ENCODE measurements at places on chromosomes 7 and 10. TPM values are rescaled to one million over a fixed set of nuclear protein-coding genes. Genes with fewer than 3 reads are reported as not detected.
A peak's percentile ranks its signal among the peaks of the same experiment; 100 is the strongest.

Gene UROS
- 18.6 TPM for total RNA-seq

- H3K4me3 ChIP-seq = no peak overlapping the region
- H3K27ac ChIP-seq = no peak overlapping the region
- no peaks in the 10 kb centered on the region for H3K27me3 ChIP-seq
- H3K4me1 ChIP-seq = peaks cover 32% of the 10 kb centered on the region
- no peaks in the 10 kb centered on the region for H3K36me3 ChIP-seq
These were observed 28.3 kb downstream of the CDK13 start for GRCh38 chr7:39978230-39978934.

Gene CTTNBP2
- not detected for total RNA-seq

- peaks cover 25% of the 10 kb centered on the region for H3K27me3 ChIP-seq
- DNase-seq = no peak
- H3K27ac ChIP-seq = no peak overlapping the region
- H3K4me3 ChIP-seq = no peak overlapping the region
- H3K4me1 ChIP-seq = no peaks in the 10 kb centered on the region
These were observed 2.0 kb upstream of the PLPP4 start for GRCh38 chr10:120455004-120455403.

- no peaks in the 10 kb centered on the region for H3K27me3 ChIP-seq
- DNase-seq = peak; percentile 18
- H3K4me1 ChIP-seq = no peaks in the 10 kb centered on the region
- H3K27ac ChIP-seq = no peak overlapping the region
These were observed 149.0 kb upstream of the TMEM106B start for GRCh38 chr7:12062062-12062461.

GRCh38 chr7:131586259-131586658, 29.8 kb upstream of the PODXL start:
- no peaks in the 10 kb centered on the region for H3K36me3 ChIP-seq
- DNase-seq = no peak
- H3K4me3 ChIP-seq = no peak overlapping the region
- H3K27me3 ChIP-seq = no peaks in the 10 kb centered on the region
- H3K4me1 ChIP-seq = no peaks in the 10 kb centered on the region
- no peak overlapping the region for H3K27ac ChIP-seq

Gene CTAGE6
- total RNA-seq = 0.11 TPM

Gene SFMBT2
- 42.0 TPM for total RNA-seq

Gene GFRA1
- total RNA-seq = not detected

GRCh38 chr7:997404-998395, 14.7 kb downstream of the CYP2W1 start:
- no peak overlapping the region for H3K27ac ChIP-seq
- no peak overlapping the region for H3K4me3 ChIP-seq
- peaks cover 12% of the 10 kb centered on the region for H3K36me3 ChIP-seq
- H3K27me3 ChIP-seq = no peaks in the 10 kb centered on the region

- H3K36me3 ChIP-seq = no peaks in the 10 kb centered on the region
- DNase-seq = no peak
- no peak overlapping the region for H3K27ac ChIP-seq
- no peak overlapping the region for H3K4me3 ChIP-seq
- no peaks in the 10 kb centered on the region for H3K27me3 ChIP-seq
These were observed 90.2 kb upstream of the FAM20C start for GRCh38 chr7:102047-102711.

Gene HNRNPH3
- total RNA-seq = 228 TPM

DNA sequence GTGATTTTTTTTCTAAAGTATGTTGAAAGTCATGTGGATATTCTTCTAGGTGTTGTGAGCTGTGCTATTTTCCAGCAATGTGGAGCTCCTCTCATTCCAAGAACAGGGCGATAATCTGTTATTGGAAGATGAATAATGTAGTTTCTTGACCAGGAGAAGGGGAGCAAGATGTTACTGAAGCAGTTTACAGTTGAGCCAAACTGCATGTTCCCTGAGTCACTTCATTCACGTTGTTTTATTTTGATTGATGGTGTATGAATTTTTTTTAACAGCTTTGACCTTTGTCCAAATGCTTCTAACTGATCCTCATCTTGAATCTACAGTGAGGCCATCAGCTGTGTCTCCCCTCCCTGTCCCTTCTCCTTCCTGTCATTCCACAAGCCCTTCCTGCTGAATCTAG, 277.1 kb upstream of the KLF6 start:
- no peak for DNase-seq
- H3K27me3 ChIP-seq = no peaks in the 10 kb centered on the region
- no peak overlapping the region for H3K4me3 ChIP-seq
- no peak overlapping the region for H3K27ac ChIP-seq

Gene MSS51
- 1.1 TPM for total RNA-seq

- peaks cover 15% of the 10 kb centered on the region for H3K4me1 ChIP-seq
- no peak for DNase-seq
- peaks cover 18% of the 10 kb centered on the region for H3K27me3 ChIP-seq
- no peaks in the 10 kb centered on the region for H3K36me3 ChIP-seq
- H3K4me3 ChIP-seq = no peak overlapping the region
- no peak overlapping the region for H3K27ac ChIP-seq
These were observed 4.0 kb downstream of the RADIL start for GRCh38 chr7:4879396-4880081.

Gene ABCA13
- not detected for total RNA-seq

- no peak for DNase-seq
- H3K27me3 ChIP-seq = no peaks in the 10 kb centered on the region
- H3K4me1 ChIP-seq = no peaks in the 10 kb centered on the region
- H3K4me3 ChIP-seq = no peak overlapping the region
- H3K36me3 ChIP-seq = no peaks in the 10 kb centered on the region
These were observed 144.0 kb downstream of the RPS24 start for GRCh38 chr10:78177491-78178185.

- no peak overlapping the region for H3K4me3 ChIP-seq
- no peaks in the 10 kb centered on the region for H3K4me1 ChIP-seq
- H3K36me3 ChIP-seq = no peaks in the 10 kb centered on the region
- no peak for DNase-seq
- no peaks in the 10 kb centered on the region for H3K27me3 ChIP-seq
- no peak overlapping the region for H3K27ac ChIP-seq
These were observed 331.1 kb downstream of the CALN1 start for GRCh38 chr7:72080865-72081510.

Gene HOXA4
- total RNA-seq = not detected

DNA sequence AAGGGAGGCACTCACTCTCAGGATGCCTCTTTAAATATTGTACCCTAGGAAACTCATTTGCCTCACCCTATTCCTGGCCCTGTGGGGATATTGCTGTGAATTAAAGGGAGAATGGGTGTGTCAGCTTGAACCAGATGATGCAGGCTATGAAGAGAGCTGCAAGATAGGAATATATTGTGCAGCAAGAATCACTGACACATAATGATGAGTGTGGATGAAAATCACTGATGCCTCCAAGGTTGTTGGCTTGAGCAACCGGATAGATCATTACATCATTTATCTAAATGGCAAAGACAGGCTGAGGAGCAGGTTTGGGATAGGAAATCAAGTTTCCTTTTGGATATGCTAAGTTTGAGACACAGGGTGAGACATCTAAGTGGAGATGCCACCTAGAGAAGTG, 6.2 kb downstream of the SLC26A4 start:
- H3K27ac ChIP-seq = no peak overlapping the region
- no peak overlapping the region for H3K4me3 ChIP-seq
- H3K27me3 ChIP-seq = peaks cover 25% of the 10 kb centered on the region
- peaks cover 4% of the 10 kb centered on the region for H3K4me1 ChIP-seq
- DNase-seq = no peak

GRCh38 chr10:14584661-14585060, 190.0 kb downstream of the FAM107B start:
- peaks cover 96% of the 10 kb centered on the region for H3K4me1 ChIP-seq
- H3K36me3 ChIP-seq = peaks cover 4% of the 10 kb centered on the region
- peak overlapping the region; percentile 90 for H3K27ac ChIP-seq
- peak; percentile 72 for DNase-seq

Gene PON3
- total RNA-seq = not detected

GRCh38 chr10:11286261-11286852, 268.7 kb downstream of the CELF2 start:
- DNase-seq = no peak
- H3K4me3 ChIP-seq = no peak overlapping the region
- peak overlapping the region; percentile 11 for H3K27ac ChIP-seq
- peaks cover 92% of the 10 kb centered on the region for H3K36me3 ChIP-seq

DNA sequence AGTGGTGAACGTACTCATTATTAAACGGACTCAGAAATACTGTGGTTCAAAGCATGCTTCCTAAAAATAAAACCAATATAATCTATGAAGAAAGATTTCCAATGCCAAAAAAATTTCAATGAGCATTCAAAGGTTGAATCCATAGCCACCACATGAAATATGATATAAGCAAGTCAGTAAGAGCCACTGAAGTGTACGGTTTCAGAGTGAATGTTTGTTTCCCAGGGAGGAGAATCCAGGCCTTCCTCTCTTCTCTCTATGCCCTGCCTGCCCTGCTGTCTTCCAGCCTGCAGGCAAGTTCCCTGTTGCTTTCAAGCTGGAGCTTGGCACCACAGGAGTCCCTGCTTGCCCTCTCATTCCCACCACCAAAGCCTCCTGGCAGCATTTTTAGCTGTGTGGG, 1171.6 kb upstream of the C7orf33 start:
- H3K4me1 ChIP-seq = no peaks in the 10 kb centered on the region
- no peak overlapping the region for H3K27ac ChIP-seq
- no peaks in the 10 kb centered on the region for H3K36me3 ChIP-seq

Gene CDNF
- total RNA-seq = 3.7 TPM

Gene NUP42
- 20.1 TPM for total RNA-seq

Gene XRCC2
- total RNA-seq = 0.41 TPM

DNA sequence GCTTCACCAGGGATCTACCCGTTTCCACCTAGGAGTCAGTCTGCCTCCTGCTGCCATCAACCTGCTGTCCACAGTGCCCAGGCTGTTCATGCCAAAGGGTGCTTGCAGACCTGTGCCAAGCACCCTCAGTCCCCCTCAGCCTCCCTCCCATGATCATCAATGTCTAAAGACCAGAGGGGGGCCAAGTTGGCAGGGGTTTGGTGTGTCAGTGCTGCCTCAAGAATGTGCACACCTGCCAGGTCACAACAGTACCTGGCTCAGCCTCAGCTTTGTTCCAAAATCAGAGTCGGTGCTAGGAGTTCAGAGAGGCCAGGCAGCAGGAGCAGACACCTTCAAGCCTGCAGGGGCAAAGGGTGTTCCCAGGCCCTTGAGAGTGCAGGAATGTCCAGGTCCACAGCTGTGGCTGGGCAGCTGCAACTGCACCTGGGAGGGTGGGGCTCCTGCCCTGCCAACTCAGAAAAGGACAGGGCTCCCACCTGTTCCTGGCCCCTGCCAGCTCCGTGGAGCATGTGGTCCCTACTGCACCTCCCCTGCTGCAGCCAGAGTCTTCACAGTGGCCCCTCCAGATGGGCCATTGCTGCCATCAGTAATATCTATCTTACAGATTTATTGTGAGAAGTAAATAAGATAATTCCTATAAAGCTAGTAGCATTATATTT, 219.5 kb downstream of the POLR1F start:
- H3K27me3 ChIP-seq = no peaks in the 10 kb centered on the region
- H3K36me3 ChIP-seq = no peaks in the 10 kb centered on the region
- no peak overlapping the region for H3K27ac ChIP-seq
- no peak overlapping the region for H3K4me3 ChIP-seq

DNA sequence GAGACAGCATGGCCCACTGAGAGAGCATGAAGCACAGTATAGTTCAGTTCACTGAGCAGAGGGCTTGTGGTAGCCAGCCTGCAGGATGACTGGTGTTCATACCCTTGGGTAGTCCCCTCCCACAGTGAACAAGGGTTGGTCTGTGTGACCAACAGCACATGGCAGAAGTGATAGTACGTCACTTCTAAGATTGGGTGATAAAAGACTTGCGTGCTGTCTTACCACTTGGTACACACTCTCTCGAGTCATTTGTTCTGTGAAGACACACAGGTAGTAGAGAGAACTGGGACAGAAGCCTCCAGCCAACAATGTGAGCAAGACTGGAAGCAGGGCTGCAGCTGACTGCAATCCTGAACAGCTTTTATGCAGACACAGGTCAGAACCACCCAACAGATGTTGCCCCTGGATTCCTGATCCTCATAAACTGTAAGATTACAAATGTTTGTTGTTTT, 14.6 kb downstream of the EPC1 start:
- H3K27ac ChIP-seq = no peak overlapping the region
- peak overlapping the region; percentile 2 for H3K4me3 ChIP-seq
- peaks cover 17% of the 10 kb centered on the region for H3K36me3 ChIP-seq
- no peaks in the 10 kb centered on the region for H3K27me3 ChIP-seq
- peak; percentile 49 for DNase-seq

- no peaks in the 10 kb centered on the region for H3K27me3 ChIP-seq
- no peak overlapping the region for H3K27ac ChIP-seq
- no peaks in the 10 kb centered on the region for H3K4me1 ChIP-seq
- no peak for DNase-seq
- no peaks in the 10 kb centered on the region for H3K36me3 ChIP-seq
These were observed 476.4 kb downstream of the PTPRN2 start for GRCh38 chr7:158111049-158111751.

- H3K27me3 ChIP-seq = no peaks in the 10 kb centered on the region
- DNase-seq = no peak
- H3K36me3 ChIP-seq = no peaks in the 10 kb centered on the region
- no peak overlapping the region for H3K27ac ChIP-seq
These were observed 366.5 kb upstream of the KLF6 start for GRCh38 chr10:4151466-4151865.

GRCh38 chr10:86827639-86828038, 71.2 kb downstream of the BMPR1A start:
- H3K4me3 ChIP-seq = no peak overlapping the region
- H3K27me3 ChIP-seq = no peaks in the 10 kb centered on the region
- no peaks in the 10 kb centered on the region for H3K36me3 ChIP-seq

- no peak overlapping the region for H3K4me3 ChIP-seq
- H3K27me3 ChIP-seq = no peaks in the 10 kb centered on the region
- no peak for DNase-seq
These were observed 21.4 kb upstream of the CPVL start for GRCh38 chr7:29167721-29168120.

Gene OPN4
- total RNA-seq = not detected

Gene TM9SF3
- total RNA-seq = 92.7 TPM

Gene IL2RA
- 4.9 TPM for total RNA-seq

DNA sequence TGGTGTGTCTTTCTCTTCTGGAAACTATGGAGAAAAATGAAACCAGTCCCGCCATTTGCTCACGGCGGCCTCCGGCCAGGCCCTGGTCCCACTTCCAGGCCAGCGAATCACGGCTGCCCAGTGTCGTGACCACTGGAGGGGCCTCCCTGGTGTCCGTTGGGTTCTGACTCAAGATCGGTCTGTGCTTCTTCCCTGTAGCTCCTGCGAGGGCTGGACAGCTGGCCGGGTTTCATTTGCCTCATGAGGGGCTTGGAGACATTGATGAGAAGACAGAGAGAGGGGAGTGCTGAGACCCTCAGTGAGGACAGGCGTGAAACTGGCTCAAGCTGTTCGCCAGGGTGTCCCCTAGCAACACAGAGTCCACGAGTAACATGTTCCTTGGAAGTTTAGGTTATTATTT, 108.6 kb downstream of the ADARB2 start:
- H3K4me3 ChIP-seq = no peak overlapping the region
- H3K27me3 ChIP-seq = no peaks in the 10 kb centered on the region
- no peak overlapping the region for H3K27ac ChIP-seq
- no peak for DNase-seq

Gene CRPPA
- total RNA-seq = 1.1 TPM

DNA sequence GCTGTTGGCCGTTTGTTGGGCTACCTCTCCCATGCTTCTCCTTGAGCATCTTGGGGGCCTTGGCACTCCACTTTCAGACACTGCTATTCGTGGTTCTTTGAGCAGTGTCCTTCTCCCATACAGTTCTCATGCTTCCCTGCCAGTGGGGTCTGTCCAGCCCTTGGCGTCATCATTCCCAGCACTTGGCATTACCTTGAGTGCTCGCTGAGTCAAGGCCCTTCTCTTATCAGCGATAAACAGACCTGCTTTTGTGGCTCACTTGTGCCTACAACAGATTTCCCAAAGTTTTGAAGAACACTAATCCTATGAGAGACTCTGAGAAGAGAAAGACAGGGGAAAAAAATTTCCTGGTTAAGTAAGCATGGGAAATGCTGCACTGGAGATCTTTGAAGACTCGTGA, 85.3 kb downstream of the NOC3L start:
- H3K4me3 ChIP-seq = no peak overlapping the region
- DNase-seq = no peak
- H3K27ac ChIP-seq = no peak overlapping the region
- H3K27me3 ChIP-seq = no peaks in the 10 kb centered on the region
- no peaks in the 10 kb centered on the region for H3K4me1 ChIP-seq

All from CD4-positive, alpha-beta T cell (primary cell).